Upper lobe of right lung (tissue), 1 donor: ENCODE measurements at places on chromosomes 1 and 21. TPM values are rescaled to one million over a fixed set of nuclear protein-coding genes. Genes with fewer than 3 reads are reported as not detected.

DNA sequence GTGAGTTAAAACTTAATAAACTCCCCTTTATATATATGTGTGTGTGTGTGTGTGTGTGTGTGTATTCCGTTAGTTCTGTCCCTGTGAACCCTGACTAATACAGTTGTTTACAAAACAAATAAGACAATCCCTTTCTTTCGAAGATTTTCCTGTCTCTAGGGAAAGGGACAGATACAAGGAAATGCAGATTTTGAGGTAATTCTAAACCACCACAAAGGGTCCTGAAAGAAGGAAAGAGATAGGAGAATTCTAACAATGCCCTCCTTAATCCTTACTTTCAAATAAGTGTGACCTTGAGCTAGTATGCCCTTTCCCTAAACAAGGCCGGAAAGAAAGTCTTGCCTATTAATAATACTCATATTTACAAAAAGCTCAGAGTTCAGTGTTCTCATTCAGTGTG, 164.8 kb upstream of the COL11A1 start:
- no peaks in the 10 kb centered on the region for H3K4me1 ChIP-seq
- no peaks in the 10 kb centered on the region for H3K36me3 ChIP-seq
- DNase-seq = no peak
- H3K27me3 ChIP-seq = no peaks in the 10 kb centered on the region

DNA sequence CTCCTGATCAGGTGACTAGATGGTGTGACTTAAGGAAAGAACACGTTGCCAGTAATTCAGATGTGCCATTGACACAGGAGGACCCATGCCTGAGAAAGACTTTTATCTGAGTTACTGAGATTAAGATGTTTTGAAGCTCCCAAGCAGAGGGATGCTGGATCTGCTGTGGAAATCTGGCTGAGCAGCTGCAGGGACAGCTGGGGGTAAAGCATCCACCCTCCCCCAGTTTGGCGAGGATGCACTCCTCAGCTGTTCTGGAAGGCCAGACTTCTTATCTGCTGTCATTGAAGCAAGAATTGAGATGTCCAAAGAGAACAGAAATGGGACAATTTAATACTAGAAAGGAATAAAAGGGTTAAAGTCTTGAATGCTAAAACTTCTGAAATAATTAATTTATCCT, 25.7 kb downstream of the TTC3 start:
- peaks cover 49% of the 10 kb centered on the region for H3K36me3 ChIP-seq
- no peak for DNase-seq
- no peak overlapping the region for H3K4me3 ChIP-seq
- H3K27me3 ChIP-seq = no peaks in the 10 kb centered on the region

- no peaks in the 10 kb centered on the region for H3K27me3 ChIP-seq
- peaks cover 10% of the 10 kb centered on the region for H3K4me1 ChIP-seq
Measured at GRCh38 chr21:28804089-28804670, 188.5 kb downstream of the LTN1 start.

- DNase-seq = no peak
- no peaks in the 10 kb centered on the region for H3K27me3 ChIP-seq
- H3K27ac ChIP-seq = no peak overlapping the region
- no peak overlapping the region for H3K4me3 ChIP-seq
- no peaks in the 10 kb centered on the region for H3K36me3 ChIP-seq
Measured at GRCh38 chr1:100430325-100430756, 78.0 kb downstream of the CDC14A start.

DNA sequence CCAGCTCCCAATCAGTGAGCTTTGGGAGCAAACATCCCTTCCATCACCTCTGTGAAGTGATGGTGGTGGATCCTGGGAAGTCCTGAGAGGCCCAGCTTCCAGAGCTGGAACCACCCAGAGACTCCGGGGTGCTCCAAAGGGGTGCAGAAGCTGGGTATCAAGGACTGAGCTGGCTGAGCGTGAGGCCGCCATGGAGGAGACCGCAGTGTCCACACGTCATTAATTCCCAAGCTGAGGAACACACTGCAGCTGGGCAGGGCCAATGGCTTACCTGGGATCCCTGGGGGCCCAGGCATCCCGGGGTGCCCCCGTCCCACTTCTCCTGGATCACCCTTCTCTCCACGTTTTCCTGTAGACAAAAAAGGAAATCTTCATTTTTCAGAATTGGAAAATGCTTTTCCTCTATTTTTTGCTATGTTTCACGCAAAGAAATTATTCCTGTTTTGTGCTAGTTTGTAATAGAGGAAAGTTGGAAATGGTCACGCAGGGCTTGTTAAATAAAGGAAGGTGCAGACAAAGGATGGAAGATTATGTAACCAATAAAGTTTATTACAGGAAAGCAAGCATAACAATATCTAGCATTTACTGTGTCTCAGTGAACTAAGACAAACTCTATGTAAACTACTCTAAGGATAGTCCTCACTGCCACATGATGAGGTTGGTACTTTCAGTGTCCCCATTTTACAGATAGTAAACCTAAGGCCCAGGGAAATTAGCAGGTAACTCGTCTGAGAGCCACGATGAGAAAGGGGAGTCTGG, 15.4 kb downstream of the COL9A2 start:
- H3K4me1 ChIP-seq = no peaks in the 10 kb centered on the region
- no peaks in the 10 kb centered on the region for H3K27me3 ChIP-seq

- no peak overlapping the region for H3K4me3 ChIP-seq
- no peaks in the 10 kb centered on the region for H3K36me3 ChIP-seq
- no peak for DNase-seq
Measured at GRCh38 chr1:70818401-70818800, 229.2 kb downstream of the PTGER3 start.

DNA sequence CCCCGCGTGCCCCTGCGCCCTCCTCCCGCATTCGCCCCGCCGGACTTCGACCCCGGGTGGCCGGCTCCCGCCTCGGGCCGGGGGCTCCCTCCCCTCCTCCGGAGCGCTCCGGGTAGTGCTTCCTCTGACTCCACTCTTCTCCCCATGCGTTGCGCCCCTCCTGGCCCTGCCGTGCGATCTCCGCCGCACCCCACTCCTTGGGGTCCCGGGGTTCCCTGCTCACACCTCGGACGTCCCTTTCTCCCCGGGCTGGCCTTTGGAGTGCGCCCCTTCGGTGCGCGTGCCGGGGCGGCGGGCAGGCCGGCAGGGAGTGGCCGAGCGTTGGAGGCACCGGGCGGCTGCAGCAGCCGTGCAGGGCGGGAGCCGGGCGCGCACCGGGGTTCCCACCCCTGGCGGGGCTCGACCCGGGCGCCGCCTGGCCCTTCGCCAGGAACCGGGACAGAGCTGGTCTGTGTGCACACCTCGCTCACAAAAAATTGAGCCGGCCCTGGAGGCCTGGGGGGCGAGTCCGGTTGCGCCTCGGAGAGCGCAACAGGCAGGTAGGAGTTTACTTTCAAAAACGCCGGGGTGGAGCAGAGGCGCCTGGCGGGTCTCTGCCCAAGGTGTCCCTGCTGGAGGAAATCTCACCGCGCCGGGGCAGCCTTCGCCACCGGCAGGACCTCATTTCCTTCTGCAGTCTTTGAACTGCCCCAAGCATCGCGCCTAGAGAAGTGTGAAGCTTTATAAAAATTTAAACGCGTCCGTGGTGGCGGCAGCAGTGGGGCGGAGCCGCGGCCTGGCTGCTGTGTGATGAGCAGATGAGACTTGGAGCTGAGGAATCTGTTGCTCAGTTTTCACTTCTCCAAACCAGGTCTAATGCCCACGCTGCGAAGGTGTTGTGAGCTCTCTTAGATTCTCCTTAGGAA, 650 bp downstream of the VANGL1 start:
- DNase-seq = peak; percentile 74
- peaks cover 6% of the 10 kb centered on the region for H3K4me1 ChIP-seq
- H3K4me3 ChIP-seq = peak overlapping the region; percentile 82
- H3K36me3 ChIP-seq = no peaks in the 10 kb centered on the region
- peak overlapping the region; percentile 70 for H3K27ac ChIP-seq

DNA sequence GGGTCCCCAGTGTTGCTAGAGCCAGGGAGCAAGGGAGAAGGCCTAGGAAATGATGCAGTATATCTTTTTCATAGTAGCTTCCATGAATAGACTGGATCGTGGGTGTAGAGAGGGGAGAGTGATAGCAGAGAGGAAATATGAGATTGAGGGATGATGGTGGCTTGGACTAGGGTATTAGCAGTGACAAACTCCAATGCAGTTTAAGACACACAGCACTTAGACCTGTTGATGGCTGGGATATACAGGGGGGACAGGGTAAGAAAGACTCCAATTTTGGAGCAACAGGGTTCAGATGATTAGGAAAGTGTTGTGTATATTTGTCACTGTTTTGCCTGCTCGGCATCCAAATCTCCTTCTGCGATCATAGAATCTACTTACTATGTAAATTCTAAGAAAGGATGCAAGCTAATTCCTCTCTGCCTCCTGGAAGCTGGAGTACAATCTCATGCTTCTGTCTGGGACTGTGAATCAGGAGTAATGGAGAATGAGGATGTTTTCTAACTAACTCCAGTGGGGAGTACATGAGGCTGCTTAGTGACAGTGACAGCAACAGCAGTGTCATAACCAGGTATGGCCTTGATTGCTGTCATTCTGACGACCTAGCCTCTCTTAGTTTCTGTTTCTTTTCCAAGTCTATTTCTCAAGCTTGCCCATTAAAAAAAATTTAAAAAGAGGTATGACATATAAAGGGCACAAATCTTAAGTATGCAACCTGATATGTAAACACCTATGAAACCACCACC, 47.5 kb downstream of the SYDE2 start:
- H3K4me1 ChIP-seq = no peaks in the 10 kb centered on the region
- H3K27ac ChIP-seq = no peak overlapping the region
- H3K4me3 ChIP-seq = no peak overlapping the region
- DNase-seq = no peak
- no peaks in the 10 kb centered on the region for H3K36me3 ChIP-seq

Gene SLAMF9
- total RNA-seq = not detected

Gene PAQR6
- total RNA-seq = 1.9 TPM
